ENCODE measurements at places on chromosomes 13 and 19. TPM values are rescaled to one million over a fixed set of nuclear protein-coding genes. Genes with fewer than 3 reads are reported as not detected.

DNA sequence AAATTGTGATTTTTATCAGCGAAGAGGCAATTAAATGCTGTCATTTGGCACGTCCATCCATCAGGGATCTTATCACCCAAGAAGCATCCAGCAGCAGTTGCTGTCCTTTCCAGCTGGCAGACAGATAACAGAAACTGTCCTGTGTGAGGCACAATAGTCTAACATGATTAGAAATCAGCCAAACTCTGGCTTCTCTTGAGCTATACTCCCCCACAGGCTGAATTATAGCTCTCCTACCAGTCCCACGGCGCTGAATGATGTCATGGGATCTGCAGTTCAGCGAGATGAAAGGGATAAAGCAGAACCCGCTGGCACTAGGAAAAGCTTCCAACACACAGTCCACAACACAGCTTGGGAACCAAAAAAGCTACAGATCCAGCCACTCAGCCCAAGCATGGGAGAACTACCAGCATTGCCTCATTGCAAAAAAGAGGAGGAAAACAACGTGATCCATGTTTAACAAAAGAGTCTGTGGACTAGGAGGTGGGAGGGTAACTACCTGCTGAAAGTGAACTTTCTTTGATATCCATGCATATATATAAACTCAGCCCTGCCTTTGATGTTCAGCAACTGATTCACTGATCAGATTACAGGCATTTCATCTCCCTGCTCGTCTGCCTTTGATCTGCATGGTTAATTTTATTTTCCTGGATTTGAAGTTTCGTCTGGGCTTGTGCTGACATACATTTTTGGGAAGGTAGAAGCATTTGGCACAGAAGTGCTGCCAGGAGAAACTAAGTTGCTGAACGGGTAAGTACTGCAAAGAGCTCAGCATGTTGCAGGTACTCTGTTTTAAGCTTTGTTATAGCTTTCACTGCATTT, at the start of gene TNFRSF19:
TSS of gene TNFRSF19 (plus strand) at position 314 of the 822 bp plus-strand sequence. CDS start 19,772 bp downstream, outside the sequence.
- DNase-seq: no peak

ERICH4 gene
- not detected for total RNA-seq

DNA sequence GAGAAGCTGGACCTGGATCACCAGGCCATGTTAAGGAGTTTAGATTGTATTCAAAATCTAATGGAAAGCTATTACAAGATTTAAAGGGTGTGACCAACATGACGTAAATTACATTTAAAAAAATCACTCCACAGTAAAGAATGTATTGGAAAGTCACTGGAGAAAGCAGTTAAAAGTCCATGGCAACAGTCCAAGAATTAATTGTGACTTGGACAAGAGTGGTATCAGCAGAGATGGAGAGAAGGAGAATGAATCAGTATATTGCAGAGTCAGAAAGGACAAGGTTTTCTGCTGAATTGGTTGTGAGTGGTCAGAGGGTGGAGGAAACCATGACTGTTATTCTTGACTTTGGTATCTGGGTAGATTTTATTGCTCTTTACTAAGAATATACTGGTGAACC, 535.1 kb upstream of the SLITRK1 start:
- no peak for DNase-seq

DNA sequence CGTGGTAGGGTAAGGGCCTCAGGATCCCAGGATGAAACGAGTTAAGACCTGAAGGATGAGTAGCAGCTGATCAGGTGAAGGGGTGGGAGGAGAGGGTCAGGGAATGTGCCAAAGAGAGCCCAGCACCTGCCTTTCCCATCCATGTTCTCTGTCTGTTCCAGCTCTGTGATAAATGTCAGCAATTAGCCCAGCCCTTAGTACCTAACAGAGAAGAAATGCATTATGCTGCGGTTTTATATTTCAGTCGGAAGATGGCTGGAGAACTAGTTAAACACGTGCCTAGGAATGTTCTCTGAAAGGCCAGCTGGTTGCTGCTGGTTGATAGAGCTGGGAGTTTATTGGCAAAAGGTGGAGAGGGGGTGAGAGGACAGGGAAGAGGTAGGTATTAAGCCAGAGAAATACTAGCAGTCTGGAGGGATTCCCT, 268.2 kb downstream of the SHISA2 start:
- no peak for DNase-seq

EFNA2 gene
- total RNA-seq: not detected

- no peak for DNase-seq
These were observed 913.8 kb upstream of the SLITRK5 start for GRCh38 chr13:86757236-86757978.

DNA sequence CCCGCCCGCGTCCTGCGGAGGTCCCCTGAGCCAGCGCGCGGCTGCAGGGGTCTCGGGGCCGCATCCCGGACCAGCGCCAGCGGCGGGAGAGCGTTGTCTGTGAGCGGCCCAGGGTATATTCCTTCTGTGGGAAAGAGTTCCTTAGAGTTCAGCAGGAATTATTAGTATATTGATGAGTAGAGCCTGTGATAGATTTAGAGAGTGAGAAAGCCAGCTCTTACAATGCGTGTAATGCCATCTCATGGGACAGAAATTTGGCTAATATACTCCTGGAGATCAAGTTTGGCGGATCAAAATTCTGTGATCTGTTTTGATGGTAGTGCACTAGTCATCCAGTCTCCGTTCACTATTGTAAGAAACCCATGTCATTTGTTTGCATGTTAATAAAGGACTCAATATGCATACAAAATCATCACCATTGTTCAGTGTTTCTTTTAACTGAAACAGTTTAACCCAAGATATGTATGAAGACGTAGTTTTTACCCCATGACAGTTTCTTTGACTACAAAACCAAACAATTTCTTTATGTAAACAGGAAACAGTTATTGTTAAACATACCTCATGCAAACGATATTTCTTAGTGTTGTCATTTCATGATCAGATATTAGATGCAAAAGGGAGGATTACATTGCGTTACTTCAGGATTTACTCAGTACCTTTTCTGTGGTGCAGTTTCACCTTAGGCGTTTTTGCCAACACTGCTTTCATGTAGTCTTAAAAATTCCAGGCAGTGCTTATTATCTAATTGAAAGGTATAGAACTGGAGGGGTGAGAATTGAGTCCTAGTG, 9.9 kb downstream of the TNFRSF19 start:
- no peak for DNase-seq

GRCh38 chr19:12639901-12640613, 26.5 kb downstream of the MAN2B1 start:
- peak; percentile 93 for DNase-seq

DNA sequence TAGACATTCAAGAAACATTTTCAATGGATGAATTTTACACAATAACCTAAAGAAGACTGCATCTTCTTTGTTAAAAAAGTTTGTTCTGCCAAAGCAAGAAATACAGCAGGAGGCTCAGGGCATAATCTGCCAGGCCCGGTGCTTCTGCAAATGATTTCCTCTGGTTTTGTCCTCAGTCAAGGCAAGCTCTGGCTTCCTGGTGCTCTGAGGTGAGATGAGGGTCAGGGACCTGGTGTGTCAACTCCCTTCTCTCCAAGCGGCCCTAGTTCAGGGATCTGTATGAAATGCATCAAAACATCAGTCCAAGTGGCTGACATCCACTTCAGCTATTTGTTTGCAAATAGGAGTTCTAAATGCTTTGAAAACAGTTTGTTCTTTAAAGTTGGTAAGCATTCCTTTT, 31.6 kb downstream of the LACC1 start:
- DNase-seq: no peak

GRCh38 chr19:13404236-13404635, 102.0 kb downstream of the CACNA1A start:
- no peak for DNase-seq

DNA sequence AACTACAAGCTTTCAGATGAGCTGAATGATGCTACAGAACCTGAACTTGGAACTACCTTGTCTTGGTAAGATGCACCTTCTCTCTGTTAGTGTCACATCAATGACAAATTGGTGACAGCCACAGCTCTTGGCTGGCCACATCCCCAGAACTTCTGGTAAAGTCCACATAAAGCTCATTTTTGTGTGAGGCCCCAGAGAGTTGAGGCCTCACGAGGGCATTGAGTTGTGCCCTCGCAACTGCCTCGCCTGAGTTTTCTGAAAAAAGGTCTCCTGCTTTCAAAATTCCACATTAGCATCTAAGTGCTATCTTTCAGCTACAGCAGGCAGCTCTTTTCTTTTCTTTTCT, 42.6 kb downstream of the MRPL57 start:
- DNase-seq: no peak

DNA sequence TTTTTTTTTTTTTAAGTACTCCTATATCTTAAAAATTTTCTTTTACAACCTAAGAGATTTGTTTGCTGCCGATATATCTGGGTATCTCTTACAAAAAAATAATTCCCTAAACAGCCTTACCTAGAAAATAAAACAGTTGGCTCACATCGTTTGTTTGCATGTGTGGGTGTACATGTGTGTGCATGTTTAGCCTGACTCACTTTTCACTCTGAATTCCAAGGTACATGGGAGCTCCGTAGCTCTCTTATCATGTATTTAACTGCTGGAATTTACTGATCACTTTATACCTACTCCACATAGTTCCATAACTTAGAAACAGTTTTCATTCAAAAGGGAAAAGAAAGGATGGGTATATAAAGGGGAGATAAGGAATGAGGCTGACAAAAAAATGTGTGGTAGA, 616.5 kb downstream of the GPC6 start:
- DNase-seq: no peak

DNA sequence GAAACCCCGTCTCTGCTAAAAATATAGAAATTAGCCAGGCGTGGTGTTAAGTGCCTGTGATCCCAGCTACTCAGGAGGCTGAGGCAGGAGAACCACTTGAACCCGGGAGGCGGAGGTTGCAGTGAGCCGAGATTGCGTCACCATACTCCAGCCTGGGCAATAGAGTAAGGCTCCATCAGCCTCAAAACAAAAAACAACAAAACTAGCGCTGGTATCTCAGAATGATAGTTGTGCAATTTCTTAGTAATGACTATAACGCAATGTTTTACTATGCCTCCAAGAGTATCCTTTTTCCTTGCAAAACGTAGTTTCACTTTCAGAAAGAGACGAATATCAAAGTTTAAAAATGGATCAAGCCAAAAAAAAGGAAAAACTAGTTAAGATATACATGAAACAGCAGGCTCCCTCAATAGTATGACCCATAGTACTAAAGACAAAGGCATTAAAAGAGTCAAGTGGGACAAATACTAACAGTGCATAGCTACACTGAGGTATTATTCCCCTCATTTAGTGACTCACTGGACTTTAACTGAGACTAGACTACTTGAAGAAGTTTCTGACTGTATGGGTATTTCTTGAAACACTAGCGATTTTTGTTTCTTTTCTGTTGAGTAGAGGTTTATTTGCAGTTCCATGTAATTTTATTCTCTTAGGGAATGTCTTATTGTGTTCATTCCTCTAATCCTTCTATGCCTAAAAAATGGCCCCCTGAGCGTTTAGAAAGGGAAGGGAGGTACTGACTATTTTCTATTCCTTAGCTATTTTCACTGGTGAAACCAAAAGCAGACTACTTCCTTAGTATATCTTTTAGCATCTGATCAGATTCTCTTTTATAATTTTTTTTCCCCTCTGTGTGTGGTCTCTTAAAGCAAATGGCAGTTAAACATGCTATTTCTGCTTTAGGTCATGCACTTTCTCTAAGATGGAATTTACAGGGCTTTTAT, 10.4 kb upstream of the ITM2B start:
- peak; percentile 82 for DNase-seq

Measured in Right ventricle myocardium inferior (tissue), 1 donor.